ENCODE measurements at places on chromosomes 7 and 10.

- DNase-seq = no peak
Observed at GRCh38 chr10:132319853-132320653, 11.9 kb upstream of the LRRC27 start.

- no peak for DNase-seq
Observed at GRCh38 chr10:126376956-126377355, 11.3 kb downstream of the ADAM12 start.

GRCh38 chr10:95248989-95249388, 41.8 kb downstream of the PDLIM1 start:
- DNase-seq = no peak

GRCh38 chr7:155899596-155899995, 87.3 kb upstream of the SHH start:
- DNase-seq = no peak

DNA sequence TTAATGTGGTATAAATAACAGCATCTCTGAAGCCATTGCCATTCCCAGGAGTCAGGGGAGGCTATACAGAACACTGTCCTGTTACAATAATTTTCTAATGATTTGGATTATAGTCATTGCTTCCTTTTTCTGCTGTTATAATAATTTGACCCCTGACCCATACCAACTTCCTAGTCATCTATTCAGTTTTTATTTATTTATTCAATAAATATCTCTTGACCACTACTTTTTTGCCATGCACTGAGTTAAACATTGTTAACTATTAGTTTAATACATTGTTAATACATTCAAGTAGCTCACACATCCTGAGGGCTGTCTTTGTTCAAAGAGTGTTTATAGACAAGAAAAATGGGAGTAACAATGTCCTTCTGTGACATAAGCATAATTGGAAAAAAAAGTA, 235.5 kb upstream of the MEOX2 start:
- DNase-seq = no peak

- no peak for DNase-seq
Observed at GRCh38 chr7:155461631-155462030, 3.7 kb downstream of the EN2 start.
